Activated CD8-positive, alpha-beta memory T cell treated with anti-CD3 and anti-CD28 coated beads for 4 hours (primary cell): ENCODE measurements at places on chromosomes 13 and 19.

DNA sequence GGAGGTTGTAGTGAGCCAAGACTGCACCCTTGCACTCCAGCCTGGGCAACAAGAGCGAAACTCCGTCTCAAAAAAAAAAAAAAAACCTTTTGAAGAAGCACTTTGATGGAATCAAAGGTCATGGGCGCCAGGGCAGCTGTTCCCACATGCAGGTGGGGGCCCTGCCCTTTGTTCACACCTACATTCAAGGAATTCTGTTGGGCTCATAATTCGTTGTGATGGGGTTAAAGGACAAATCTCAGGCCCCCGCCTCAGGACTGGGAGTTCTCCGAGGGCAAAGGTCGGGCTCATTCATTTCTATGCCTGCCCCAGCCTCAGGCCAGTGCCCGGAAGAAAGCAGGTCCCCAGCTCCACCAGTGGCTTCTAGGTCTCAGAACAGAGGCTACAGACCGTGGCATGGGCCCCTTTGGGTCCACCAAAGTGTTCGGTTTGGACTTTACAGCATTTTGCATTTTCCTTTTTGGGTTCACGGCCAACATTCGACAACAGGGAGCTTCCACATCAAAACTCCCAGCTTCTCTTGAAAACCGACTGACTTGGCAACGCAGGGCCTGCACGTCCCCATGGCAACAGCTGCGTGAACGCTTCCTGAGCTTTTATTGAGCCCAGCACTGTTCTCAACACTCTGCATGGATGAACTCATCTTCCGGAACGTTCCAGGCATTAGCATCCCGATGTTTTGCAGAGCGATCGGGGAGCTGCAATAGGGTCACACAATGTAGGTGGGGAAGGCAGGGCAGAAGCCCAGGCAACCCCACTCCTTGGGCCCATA is 10.1 kb upstream of the GTF2F1 start:
- DNase-seq, result no peak

DNA sequence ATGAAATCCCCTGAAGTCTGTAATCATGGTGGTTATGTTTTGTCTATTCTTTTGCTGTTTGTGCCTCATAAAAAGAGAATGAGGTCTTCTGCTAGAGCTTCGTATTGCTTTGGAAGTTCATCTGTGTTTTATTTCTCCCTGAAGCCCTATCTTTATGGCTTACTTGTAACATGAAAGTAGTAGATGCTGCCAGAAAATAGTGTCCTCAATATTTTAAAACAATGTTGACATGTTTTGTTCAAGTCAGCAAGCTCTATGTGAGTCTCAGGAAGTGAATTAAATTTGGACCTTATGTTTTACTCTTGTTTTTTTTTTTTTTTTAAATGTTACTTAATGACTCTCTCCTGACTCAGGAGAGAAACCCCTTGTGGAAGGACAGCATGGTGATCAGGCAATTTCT is 130.5 kb downstream of the B3GLCT start:
- DNase-seq, result no peak

- DNase-seq, result no peak
Measured at GRCh38 chr19:11264452-11265176, 2.3 kb upstream of the DOCK6 start.

GRCh38 chr19:53642381-53643099 is 10.7 kb downstream of the DPRX start:
- no peak for DNase-seq

- no peak for DNase-seq
Measured at GRCh38 chr19:33375156-33375836, 1.8 kb downstream of the CEBPG start.

GRCh38 chr13:44112700-44113329 is 233.1 kb downstream of the LACC1 start:
- DNase-seq, result no peak

DNA sequence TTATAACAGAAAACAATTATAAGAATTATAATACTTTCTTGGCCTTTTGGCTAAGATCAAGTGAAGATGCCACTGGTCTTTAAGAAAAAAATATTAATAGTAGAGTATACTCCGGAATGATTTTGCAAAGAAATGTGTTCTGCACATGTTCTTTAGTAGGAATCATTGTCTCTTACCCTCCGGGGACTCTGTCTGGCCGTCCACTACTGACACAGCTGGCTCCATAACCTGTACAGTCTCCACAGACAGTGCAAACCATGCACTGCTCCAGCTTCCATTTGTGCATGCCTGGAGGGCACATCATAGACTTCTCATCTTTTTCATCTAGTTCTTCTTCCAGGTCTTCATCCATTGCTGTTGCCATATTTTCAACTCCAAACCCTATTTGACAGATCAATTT is 75.9 kb downstream of the MYCBP2 start:
- no peak for DNase-seq

- no peak for DNase-seq
Measured at GRCh38 chr13:78102121-78102677, 183.6 kb upstream of the EDNRB start.

DNA sequence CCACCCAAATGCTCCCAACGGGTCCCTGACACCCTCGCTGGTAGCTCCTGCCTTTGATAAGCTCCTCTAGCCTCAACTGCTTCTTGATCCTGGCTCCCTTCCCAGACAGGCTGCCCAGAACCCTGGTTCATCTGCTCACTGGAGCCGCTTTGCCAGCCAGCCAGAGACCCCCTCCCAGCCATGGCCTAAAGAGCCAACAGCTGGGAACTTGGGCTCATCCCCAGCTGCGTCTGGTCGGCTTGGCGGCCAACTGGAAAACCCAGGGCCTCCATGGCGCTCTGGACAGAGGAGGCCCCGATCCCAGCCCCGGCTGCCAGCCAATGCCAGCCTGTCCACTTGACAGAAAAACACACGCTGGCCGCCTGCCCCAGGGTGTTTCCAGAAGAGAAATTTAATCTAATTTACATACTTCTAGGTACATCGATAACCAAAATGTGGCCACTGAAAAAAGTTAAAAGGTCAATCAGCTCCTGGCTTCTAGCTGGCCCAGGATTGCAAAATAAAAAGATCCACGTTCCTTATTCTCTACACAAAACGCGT is 3.0 kb upstream of the AKAP8L start:
- no peak for DNase-seq

- DNase-seq, result no peak
Measured at GRCh38 chr13:43111559-43112400, 88.4 kb downstream of the DNAJC15 start.

DNA sequence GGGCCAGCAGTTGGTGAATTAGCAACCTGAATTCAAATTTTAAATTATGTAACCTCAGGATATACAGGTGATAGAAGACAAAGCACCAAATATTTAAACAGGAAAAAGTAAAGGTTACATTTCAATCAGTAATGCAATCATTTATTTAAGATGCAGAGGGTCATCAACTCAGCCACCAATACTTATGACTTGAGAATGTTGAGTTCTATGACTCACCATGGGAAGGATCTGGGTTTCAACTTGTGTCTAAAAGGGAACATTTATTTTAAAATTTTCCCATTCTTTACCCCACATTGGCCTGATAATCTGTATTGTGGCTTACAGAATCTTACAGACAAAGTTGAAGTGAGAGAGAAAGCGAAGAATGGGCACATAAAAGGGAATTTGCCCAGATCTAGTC is 418.0 kb downstream of the NDFIP2 start:
- no peak for DNase-seq

DNA sequence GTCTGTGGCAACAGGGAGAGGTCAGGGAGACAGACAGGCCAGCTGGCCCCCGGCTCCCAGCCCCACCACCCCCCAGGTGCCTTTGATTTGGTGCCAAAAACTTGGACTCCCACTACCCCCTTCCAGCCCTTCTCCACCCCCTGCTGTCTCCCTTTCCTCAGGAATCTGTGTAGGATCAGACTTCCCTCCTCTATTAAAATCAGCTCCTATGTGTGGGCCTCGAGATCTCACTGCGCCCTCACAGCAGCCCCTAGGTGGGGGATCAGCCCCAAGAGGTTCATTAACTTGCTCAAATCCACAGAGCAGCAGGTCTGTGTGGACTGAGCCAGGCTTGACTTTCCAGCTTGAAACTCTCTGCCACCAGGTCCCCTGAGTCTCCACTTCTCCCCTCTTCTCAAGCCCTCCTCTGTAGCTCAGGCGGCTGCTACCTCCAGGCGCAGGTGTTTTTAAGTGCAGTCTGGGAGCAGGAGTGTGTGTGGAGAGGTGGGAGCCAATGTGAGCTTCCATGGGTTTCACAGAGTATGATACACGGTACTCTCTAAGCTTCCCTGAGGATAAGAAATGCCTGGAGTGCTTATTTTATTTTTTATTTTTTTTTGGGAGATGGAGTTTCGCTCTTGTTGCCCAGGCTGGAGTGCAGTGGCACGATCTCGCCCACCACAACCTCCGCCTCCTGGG is 1.7 kb downstream of the GAPDHS start:
- no peak for DNase-seq

GRCh38 chr19:16361926-16362325 is 37.3 kb downstream of the KLF2 start:
- no peak for DNase-seq

DNA sequence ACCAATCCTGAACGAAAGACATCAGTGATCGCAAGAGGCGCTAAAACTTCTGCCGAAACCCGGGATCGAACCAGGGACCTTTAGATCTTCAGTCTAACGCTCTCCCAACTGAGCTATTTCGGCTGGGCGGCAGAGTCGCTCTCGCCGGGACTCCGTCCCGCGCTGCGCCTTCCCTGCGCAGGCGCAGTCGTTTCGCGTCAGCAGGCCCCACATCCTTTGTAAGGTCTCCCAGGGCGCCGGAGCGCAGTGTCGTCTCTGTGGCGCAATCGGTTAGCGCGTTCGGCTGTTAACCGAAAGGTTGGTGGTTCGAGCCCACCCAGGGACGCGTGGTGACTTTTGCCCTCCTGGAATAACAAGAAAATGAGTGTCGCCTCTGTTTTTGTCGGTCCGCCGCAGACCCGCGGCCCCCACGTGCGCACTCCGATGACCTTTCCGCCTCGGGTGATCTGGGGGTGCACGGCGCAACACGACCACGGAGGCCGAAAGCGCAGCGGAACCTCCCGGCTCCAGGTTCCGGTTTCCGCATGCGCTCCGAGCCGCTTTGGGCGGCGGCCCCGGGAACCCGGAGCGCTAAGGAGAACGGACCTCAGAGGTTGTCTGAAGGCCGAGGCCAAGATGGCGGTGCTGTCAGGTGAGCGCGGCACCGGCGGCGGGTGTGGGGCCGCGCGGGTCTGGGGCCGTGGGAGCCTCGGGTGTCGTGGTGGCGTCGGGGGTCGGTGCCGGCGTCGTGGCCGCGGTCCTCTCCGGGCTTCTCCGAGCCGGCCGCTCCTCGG is at the start of gene NDUFS7:
NDUFS7 (plus strand) TSS at position 596 of the 773 bp plus-strand sequence; CDS start at position 616, 20 bp downstream.
- peak; percentile 82 for DNase-seq

DNA sequence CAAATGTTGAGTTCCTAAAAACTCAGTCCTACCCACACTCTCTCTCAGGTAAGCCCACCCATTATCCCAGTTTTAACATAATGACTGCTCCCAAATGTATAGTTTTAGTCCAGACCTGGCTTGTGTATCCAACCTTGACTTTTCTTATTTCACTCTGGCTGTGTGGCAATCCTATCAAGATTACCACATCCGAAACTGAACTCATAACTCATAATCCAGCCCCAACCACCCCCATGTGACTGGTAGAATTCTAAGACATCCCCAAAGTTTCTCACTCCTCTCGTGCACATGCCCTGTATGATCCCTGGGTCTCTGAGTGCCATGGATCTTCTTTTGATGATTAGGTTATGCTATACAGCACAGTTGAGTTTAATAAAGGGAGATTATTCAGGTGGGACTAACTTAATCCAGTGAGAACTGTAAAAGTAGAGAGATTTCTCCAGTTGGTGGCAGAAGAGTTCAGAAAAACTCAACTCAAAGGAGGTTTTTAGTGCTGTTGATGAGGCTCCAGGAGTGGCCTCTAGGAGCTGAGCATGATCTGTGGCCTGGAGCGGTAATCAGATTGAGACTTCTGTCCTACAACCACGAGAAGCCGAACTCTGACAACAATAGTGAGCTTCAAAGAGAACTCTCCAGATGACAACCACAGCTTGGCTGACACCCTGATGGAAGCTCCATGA is 413.4 kb downstream of the ZNF536 start:
- no peak for DNase-seq

DNA sequence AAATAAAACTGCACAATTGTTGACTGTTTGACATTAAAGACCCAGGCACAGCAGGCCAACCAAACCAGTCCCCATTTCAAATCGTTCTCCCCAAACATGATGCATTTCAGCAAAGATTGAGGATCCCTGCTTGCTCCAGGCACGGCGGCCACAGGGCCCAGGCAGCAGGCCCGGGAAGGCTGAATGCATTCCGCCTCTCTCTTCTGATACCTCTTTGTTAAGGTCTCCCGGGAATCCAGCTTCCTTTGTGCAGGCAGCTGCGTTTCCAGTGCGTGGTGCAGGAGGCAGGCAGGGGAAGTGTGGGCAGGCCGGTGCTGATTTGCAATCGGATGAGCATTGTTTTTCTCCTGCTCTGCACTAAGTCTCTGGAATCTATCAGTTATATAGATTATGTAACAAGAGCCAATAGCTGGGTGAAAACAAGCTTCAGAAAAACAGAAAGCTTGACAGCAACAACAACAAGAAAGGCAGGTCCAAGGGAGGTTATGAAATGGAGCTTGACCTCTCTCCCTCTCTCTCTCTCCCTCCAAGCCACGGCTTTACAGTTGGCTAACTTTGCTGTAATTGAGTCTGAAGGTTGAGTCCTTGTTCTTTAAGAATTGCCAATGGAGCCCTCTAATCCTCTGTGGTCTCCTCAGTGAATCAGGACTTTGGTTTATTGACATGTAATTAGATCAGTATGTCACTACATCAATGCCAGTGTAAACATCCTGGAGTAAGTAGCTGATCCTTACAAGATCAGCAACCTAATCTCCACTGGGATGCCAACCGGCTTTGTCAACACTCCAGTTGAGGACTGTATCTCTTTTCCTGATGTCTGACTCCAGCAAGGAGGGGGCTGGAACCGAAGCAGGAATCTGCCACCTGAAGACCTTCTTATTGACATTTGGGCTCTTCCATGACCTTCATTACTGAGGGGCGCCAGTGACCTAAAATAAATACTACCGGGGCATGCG is 338.0 kb downstream of the TEX29 start:
- DNase-seq, result no peak

DNA sequence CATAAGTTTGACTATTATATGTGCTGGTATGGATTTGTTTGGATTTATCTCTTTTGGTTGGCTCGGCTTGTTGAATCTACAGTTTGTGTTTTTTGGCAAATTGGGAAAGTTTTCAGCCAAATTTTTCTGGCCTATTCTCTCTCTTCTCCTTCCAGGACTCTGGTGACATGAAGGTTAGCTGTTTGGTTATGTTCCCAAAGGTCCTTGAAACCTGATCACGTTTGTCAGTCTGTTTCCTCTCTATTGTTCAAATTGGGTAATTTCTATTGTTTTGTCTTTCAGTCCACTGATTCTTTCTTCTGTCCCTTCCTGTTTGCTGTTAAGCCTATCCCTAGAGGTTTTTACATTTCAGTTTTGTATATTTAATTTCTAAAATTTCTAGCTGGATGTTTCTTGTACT is 81.5 kb upstream of the SHISA2 start:
- no peak for DNase-seq

- DNase-seq, result no peak
Measured at GRCh38 chr19:56261145-56261544, 11.4 kb upstream of the EDDM13 start.
